ENCODE measurements at places on chromosomes 2 and 18.
A peak's percentile ranks its signal among the peaks of the same experiment; 100 is the strongest.

DNA sequence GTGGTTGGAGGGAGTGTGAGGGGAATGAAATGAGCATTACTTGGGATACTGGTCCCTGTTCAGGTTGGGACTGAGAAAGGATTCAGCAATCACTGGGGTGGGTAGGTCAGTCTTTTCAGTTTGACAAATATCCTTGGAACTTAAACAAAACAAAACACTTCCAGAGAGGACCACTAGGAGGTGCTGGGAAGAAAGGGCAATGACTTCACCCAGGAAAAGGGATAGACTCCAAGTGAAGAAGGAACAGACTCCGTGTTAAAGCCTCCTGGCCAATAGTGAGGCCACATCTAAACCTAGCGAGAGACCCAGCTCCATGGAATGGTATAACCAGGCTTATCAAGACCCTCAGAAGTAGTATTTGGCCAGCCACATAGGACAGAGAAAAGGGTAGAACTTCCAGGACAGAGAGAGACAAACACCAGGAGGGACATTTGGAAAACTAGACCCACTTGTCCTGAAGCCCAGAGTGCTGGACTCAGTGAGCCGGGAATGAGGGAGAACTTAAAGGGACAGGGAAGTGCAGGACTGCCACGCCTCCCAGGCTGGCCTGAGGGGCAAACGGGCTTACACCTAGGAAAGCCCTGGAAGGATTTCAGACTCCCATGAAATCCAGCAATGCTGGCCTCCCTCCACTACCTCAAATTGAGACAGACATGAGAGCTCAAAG lies 19.6 kb upstream of the KCNG3 start:
- DNase-seq: peak; percentile 14

- peak; percentile 4 for DNase-seq
Measured at GRCh38 chr18:14914121-14914520, 166.1 kb downstream of the ANKRD30B start.

DNA sequence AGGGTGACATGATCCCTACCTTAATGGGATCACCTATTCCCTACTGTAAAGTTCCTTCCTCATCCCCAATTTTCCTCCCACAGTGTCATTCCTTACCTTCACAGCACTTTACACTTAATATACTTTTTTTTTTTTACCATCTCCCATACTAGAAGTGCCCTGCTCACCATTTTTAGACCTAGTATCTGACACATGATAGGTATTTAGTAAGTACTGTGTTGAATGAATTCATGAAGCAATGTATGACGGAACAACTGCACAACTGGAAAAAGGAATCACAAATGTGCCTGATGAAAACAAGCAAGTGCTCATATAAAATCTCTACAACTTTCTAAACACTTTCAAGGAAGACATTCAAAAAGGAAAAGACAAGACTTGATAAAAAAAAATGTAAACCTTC lies 77.0 kb upstream of the ST8SIA5 start:
- no peak for DNase-seq

GRCh38 chr2:172196768-172197431 lies 94.2 kb upstream of the DLX2 start:
- peak; percentile 56 for DNase-seq

DNA sequence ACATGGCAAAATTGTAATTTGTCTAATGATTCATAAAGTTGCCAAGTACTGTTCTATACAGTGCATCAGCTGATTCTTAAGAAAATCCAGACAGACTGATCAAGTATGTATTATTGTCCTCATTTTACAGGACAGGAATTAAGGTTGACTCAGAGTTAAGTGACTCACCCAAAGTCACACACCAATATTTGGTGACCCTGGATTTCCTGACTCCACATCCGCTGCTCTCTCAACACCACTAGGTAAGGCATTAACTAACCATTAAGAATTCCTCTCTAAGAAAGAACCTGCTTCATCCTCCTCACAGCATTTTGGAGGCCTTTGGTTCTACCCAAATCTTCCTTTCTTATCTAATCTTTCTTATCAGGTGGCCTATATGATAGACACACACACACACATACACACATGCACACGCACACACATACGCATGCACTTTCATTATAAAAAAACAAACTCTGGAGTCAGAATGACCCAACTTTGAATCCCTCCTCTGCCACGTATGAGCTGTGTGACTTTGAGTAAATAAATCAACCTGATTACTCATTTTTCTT lies 150.8 kb downstream of the ANKRD44 start:
- peak; percentile 85 for DNase-seq

DNA sequence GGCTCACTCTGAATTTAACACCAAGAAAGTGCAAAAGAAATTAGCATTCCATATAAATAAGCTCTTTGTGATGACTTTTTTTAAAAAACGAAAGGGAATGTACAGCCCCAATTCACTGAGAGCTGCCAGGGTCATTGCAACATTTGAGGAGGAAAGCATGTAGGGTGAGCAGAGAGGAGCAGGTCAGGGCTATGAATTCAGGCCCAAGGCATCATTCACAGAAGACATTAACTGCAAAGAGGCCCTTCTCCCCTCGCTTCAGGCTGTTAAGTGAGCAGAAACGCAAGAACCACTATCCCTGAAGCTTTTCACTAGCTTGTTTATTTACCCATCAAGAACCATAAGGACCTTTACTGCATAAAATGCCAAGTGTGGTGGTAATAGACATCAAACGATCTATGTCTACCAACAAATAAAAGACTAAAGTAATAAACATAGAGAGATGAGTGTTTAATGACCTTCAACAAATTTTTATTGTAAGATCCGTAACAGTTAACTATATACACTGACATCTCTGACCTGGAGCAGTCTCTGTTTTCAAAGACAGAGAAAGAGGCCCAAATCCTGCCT lies 333.1 kb upstream of the HNRNPA3 start:
- no peak for DNase-seq

- DNase-seq: no peak
Measured at GRCh38 chr18:6015364-6015763, 120.0 kb upstream of the TMEM200C start.

- DNase-seq: no peak
Measured at GRCh38 chr2:68379184-68379708, 14.2 kb downstream of the PLEK start.

DNA sequence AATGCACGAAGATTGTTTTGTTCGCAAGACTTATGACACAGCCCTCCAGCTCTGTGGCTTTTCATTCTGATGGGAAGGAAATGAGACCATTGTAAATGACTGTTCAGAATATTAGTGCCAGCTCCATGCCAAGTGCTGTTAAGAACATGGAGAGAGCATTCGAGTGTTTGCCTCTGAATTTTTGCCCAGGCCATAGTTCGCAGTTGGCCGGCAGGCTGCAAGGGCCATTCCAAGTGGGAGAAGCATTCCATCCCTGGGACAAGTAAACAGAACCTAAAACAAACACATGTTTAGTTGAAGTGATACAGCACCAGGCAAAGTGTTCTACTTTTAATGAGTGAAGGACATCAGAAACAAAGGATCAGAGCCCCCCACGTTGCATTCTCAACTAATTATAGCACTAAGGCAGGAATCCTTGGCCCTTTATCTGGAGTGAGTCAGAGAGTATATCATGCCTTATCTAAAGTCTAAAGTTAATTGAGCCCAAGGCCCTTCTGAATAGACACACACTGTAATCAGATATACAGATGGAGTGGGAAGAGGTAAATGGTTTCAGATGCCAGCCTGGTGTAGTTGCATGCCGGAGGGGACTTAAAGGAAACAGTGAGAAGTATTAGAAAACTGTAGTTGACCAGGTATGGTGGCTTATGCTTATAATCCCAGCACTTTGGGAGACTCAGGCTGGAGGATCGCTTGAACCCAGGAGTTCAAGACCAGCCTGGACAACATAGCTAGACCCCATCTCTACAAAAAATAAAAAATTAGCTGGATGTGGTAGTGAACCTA lies 53.3 kb downstream of the NEDD4L start:
- DNase-seq: no peak
